ENCODE measurements at places on chromosomes 4 and X.

GRCh38 chrX:16278927-16279326 is 111.6 kb downstream of the MAGEB17 start:
- no peak for DNase-seq

DNA sequence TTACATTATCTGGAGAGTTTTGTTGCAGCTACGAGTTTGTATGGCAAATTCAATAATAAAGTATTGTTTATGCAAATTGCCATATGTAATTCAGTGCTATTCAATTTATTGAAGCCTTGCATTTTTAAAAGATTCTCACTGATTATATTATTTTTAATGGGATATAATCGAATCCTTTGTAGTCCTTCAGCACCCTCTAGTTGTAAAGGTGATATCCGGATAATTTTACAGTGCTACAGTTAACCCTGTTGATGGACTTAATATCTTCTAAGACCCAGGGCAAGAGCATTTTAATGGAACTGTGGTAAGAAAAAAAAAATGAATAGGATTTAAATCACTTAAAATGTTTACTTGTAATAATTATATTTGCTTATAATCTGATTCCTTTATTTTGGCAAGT is 48.5 kb upstream of the GRIA2 start:
- DNase-seq = no peak

DNA sequence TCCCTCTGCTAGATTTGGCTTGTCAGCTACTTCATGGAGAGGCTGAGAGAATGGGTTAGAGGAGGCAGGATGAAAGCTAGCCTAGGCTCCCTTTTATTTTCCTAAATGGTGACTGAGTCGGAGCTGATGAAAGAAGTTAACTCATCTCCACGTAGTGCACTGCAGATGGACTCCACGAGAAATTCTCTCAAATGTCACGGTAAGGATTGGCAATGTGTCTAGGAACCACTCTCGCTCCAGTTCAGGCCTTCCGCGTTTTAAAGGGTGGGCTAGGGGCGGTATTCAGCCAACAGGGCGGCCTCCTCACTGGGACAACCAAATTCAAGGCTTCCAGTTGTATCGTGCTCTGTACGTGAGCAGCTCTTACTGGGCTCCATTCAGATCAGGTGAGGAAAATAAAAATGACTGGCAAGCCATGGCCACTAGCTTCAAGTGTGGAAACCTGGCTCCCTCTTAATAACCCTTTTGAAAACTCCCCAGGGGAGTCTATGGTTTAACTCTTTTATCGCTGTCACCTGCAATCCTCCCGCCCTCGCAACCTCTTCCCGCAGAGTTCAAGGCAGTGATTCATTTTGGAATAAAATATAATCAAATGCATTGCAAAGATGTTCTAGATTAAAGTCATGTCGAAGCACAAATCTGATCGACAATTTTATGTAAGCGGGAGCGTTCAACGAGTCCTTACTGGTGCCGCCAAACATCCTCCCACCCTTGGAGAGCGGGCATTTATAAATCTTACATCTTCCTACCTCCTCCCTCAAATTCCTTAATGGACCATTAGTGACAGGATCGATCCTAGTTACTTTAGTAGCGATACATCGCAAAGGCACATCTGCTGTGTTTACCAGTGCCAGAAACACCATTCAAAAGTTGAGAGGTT is 1.2 kb downstream of the SPOCK3 start:
- no peak for DNase-seq

DNA sequence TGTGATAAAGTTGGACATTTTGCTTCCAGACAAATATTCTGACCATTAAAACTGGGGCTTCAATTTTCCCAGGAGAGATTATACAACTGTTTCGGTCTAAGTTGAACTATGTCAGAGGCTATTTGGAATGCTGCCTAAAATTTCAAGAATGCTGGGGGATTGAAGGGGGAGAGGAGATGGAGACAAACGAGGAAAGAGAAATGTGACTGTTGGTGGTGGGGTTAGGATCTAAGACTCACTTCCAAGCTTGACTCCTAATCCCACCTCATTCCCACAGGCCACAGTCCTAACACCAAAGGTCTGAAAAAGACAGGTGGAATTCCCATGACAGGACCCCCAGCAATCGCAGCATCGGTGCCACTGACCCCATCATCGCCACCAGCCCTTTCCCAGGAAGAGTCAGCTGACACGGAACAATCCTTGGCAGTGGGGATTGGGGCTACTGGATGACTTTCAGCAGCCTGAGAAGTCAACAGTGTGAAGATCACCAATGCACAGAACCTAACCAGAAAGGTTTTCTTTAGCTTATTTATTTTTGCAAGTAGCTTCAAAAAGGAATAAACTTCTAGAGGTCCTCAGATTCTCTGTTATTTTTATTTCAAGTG is 74.0 kb upstream of the PRSS48 start:
- no peak for DNase-seq

- no peak for DNase-seq
These were observed 927.2 kb downstream of the STPG2 start for GRCh38 chr4:97216046-97216445.

DNA sequence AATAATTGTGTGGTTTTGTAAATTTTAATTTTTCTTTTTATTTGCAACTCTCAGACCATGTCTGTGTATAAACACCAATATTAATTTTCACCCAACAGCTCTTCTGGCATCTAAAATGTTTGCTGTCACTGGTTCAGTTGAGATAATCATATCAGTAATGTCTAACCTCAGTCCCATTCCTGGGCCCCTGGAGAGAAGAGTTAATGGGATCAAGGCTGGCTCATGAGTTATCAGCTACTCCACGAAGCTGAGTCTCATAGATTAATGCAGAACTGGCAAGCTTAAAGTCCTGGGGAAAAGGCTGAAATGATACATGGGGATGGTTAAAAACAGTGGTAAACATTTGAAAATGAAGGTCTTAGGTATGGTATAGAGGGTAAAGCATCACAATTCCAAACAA is 28.4 kb upstream of the TSPAN5 start:
- no peak for DNase-seq

- no peak for DNase-seq
These were observed 41.9 kb downstream of the PCDH19 start for GRCh38 chrX:100368167-100368566.

GRCh38 chrX:56853436-56853835 is 124.4 kb downstream of the NBDY start:
- DNase-seq = no peak

GRCh38 chr4:174144106-174144505 is 139.4 kb downstream of the FBXO8 start:
- no peak for DNase-seq

GRCh38 chr4:122542411-122543236 is 78.2 kb downstream of the IL21 start:
- DNase-seq = no peak

DNA sequence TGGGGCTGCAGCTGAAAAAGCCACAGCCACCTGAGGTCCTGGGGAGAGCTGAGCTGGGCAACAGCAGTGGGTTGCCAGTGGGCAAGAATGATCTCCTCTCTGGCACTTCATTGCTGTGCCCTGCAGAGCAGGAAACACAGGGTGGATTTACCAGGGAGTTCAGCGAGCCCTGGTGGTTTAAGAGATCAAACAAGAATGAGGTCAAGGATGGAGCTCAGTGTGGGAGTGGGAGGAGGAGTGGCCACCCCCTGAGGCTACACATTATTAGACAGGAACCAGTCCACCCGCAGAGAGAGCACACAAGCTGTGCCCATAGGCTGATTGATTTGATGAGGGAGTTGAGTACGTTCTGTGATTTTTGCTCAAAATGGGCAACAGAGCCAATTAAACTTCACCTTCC is 47.3 kb downstream of the FRMPD3 start:
- no peak for DNase-seq

- no peak for DNase-seq
These were observed 606.4 kb upstream of the NR3C2 start for GRCh38 chr4:149048451-149049143.

GRCh38 chr4:137129441-137129840 is 402.9 kb downstream of the PCDH18 start:
- DNase-seq = no peak

DNA sequence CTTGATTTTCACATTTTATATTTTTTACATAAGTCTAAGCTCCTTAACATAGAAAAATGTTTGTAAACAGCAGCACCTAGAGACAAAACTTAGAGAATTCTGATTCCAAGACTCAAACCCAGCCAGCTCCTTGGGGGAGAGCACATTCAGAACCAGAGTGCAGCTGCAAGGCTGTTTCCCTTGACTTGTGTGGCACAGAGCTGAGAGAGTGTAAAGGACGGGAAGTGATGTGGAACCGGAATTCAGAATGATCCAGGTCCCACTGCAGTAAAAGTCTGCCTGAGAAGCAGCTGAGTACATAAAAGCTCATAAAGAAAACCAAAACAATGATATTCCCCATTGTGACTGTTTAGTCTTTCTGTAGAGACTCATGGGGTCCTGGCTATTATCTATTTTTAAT is 713.8 kb downstream of the RAB28 start:
- no peak for DNase-seq
